Natural killer cell (primary cell): ENCODE measurements at places on chromosomes 5 and 9. TPM values are rescaled to one million over a fixed set of nuclear protein-coding genes. Genes with fewer than 3 reads are reported as not detected.

GRCh38 chr5:32436553-32437242, 7.8 kb downstream of the ZFR start:
- H3K27ac ChIP-seq: no peak overlapping the region
- H3K4me1 ChIP-seq: peaks cover 8% of the 10 kb centered on the region
- H3K36me3 ChIP-seq: no peaks in the 10 kb centered on the region
- no peak for DNase-seq

DNA sequence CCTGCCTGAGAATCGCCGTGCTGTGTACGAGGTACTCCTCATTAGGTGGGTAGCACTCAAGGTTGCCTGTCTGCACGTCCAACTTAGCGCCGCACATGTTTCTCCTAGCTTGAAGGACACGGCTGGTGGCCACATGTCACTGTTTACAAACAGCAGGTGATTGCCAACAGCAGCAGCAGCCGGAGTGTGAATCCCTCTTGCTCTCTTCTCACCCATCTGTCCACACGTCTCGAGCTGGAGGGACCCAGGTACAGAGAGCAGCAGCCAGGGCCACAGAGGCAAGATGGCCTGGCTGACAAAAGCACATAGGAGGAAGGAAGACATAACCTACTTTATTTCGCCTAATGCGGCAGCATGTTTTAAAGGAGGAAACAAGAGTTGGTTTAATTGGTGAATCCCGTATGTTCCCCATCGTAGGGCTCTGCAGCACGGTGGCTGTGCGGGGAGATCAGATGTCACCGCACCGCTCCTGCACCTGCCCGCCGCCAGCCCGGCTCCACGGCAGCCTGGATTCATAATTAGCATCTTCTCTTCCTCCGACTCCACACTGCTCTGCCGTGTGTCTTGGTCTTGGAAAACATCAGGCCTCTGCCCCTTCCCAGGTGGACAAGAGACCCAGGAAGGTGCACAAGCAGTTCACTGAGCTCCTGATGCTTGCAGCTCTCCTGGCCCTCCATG, 201.6 kb upstream of the IRX1 start:
- H3K27me3 ChIP-seq: no peaks in the 10 kb centered on the region
- DNase-seq: no peak
- no peak overlapping the region for H3K27ac ChIP-seq
- H3K4me3 ChIP-seq: no peak overlapping the region
- no peaks in the 10 kb centered on the region for H3K4me1 ChIP-seq
- no peaks in the 10 kb centered on the region for H3K36me3 ChIP-seq

DNA sequence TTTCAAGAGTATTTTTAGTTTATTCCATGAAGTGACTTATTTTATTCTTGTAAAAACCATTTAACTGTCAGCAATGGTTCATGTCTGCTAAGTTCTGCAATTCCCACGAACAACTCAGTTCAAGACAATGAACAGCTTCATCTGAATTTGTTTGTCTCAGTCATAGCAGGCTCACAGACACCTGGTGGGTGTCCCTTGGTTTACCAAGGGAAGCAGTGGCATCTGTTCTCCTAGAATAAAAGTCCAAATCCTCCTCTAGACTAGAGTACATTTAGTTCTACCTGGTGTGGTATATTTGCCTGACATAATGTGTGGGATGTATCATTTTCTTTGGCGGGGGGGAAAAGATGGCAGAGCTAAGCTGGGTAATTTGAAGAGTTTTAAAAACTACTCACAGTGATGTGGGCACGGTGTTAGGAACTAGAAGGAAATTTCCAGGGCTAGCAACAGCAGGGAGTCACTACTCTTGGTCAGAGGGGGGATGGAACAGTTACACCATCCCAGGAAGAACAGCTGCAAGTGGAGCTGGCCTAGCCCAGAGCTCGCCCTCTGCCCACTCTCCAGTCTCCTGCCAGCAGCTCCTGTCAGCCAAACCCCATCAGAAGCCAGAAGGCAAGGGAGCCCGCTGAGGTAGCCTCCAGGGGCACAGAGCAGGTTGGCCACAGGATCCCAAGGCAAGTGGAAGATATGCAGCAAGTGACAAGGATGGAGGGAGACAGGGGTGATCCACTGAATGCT, 100.3 kb downstream of the PJA2 start:
- no peaks in the 10 kb centered on the region for H3K4me1 ChIP-seq
- no peak overlapping the region for H3K27ac ChIP-seq
- H3K27me3 ChIP-seq: no peaks in the 10 kb centered on the region
- DNase-seq: no peak

TMEFF1 gene
- total RNA-seq: not detected

DNA sequence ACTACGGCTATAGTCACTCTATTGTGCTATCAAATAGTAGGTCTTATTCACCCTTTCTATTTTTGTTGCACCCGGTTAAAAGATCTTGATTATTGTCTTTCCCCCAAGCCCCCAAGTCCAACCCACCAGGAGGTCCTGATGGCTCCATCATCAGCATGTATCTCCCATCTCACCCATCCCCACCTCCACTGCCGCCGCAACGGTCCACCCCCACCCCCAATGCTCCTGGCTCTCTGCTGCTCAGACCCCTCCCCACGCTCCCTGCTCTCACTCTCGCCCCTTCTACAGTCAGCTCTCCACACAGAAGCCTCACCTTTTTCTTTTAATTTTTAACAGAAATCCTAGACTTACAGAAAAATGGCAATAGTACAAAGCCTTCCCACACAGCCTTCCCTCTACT, 51.5 kb upstream of the SH3PXD2B start:
- H3K27ac ChIP-seq: no peak overlapping the region
- no peaks in the 10 kb centered on the region for H3K4me1 ChIP-seq
- DNase-seq: no peak
- H3K36me3 ChIP-seq: no peaks in the 10 kb centered on the region
- no peak overlapping the region for H3K4me3 ChIP-seq
- no peaks in the 10 kb centered on the region for H3K27me3 ChIP-seq

PCDHGA11 gene
- 0.83 TPM for total RNA-seq

DNA sequence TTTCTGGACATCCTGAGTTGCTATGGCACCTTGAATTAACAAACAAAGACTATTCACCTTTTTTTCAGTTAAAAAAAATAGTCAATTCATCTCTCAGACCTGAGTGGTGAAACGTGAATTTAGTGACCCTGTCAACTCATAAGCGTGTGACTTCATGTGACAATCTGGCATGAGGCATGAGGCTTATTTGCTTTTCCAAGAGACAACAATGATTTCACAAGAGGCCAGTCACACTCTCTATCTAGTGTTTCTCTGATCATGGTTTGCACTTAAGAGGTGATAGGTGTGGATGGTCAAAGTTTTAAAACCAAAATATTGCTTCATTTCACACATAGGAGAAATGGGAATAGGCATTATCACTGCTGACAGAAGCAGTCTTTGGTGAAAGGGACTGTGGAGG, 559.6 kb upstream of the ACO1 start:
- H3K27ac ChIP-seq: no peak overlapping the region
- no peak for DNase-seq
- no peak overlapping the region for H3K4me3 ChIP-seq
- H3K4me1 ChIP-seq: no peaks in the 10 kb centered on the region
- no peaks in the 10 kb centered on the region for H3K27me3 ChIP-seq

GRCh38 chr9:2790466-2790865, 53.4 kb downstream of the PUM3 start:
- no peaks in the 10 kb centered on the region for H3K4me1 ChIP-seq
- H3K27me3 ChIP-seq: no peaks in the 10 kb centered on the region
- H3K36me3 ChIP-seq: peaks cover 14% of the 10 kb centered on the region
- no peak overlapping the region for H3K4me3 ChIP-seq
- no peak for DNase-seq

OTP gene
- not detected for total RNA-seq

DNA sequence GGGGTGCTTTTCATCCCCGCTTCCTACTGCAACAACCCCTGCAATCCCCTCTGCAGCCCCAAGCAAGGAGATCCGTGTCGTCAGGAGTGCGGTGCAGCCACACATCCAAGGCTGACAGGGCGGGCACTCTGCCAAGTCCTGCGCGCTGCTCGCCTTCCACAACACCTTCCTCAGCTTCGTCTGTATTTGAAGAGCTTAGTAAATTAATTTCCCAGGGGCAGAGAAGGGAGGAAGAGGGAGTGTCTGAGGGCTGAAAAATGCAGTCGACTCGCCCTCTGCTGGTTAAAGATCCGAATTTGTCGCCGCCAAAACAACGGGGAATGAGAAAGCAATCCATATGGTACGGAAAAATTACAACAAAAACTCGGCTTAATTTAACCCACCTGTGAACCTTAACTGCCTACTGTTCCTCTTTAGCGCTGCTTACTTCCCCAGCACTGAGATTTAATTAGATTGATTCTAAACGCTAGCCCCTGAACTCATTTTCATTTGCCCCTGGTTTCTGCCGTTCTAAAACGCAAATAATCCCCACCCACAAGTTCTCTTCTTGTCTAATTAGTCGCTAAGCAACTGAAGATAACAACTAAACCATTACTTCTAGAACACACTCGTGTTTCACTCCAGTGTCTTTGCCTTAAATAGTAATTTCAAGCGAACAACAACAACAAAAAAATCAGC, 10.9 kb upstream of the PCDHB1 start:
- peaks cover 3% of the 10 kb centered on the region for H3K27me3 ChIP-seq
- H3K4me3 ChIP-seq: no peak overlapping the region
- peak; percentile 1 for DNase-seq

- no peaks in the 10 kb centered on the region for H3K36me3 ChIP-seq
- no peak overlapping the region for H3K4me3 ChIP-seq
- no peak for DNase-seq
Observed at GRCh38 chr5:73229271-73229670, 56.3 kb downstream of the TMEM174 start.

SPINK6 gene
- not detected for total RNA-seq

RNF44 gene
- total RNA-seq: 359 TPM

GRCh38 chr5:156042726-156043125, 284.2 kb upstream of the SGCD start:
- no peaks in the 10 kb centered on the region for H3K4me1 ChIP-seq
- DNase-seq: no peak
- no peak overlapping the region for H3K27ac ChIP-seq
- no peaks in the 10 kb centered on the region for H3K27me3 ChIP-seq
- H3K36me3 ChIP-seq: no peaks in the 10 kb centered on the region

DNA sequence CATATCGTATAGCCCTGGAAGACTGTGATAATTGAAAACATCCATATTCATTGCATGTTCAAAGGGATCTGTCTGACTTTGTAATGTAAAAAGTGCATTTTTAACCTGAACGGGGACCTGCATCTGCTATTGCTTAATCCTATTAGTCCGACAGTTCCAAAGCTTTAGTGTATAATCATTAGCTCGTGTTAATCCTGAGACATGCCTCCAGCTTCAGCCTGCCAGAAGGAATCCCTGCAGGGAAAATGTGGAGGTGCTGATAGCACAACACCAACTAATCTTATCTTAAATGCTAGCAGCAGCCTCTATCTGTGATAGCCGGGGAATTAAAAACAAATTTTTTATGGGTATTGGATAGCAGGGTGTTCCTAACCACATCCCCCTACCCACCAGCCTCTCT, 495.2 kb downstream of the TLE4 start:
- no peaks in the 10 kb centered on the region for H3K36me3 ChIP-seq
- no peak for DNase-seq
- H3K27me3 ChIP-seq: no peaks in the 10 kb centered on the region
- H3K4me3 ChIP-seq: no peak overlapping the region
- H3K27ac ChIP-seq: no peak overlapping the region

ZNF462 gene
- total RNA-seq: 0.93 TPM

RNF130 gene
- 35.0 TPM for total RNA-seq

DNA sequence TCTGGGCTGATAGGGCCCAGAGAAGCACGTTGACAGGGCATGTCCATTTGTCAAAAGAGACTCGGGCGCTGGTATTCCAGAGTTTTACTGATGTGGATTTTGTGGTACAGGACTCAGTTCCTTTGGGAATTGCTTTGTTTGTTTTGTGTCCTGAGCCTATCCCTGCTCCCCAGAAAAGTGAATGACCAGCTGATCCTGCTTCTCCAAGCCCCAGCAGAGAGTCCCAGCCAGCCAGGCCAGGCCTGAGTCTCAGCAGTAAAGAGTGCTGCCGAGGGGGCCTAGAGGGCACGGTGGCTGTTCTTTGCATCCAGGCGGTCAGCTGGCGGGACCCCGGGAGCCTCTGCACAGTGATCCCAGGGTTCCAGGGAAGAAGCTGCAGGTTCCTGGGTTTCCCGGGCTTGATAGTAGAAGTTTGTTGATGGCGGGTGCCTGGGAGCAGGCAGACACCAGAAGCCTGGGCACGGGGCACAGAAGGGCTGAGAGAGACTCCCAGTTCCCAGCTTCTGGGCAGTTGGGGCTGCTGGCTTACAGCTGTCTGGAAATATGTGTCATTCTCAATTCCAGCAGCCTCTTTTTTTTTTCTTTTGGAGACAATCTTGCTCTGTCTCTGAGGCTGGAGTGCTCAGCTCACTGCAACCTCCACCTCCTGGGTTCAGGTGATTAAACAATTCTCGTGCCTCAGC, 8.7 kb downstream of the PRDM12 start:
- H3K4me1 ChIP-seq: no peaks in the 10 kb centered on the region
- DNase-seq: no peak
- H3K36me3 ChIP-seq: no peaks in the 10 kb centered on the region
- H3K27me3 ChIP-seq: no peaks in the 10 kb centered on the region
- H3K4me3 ChIP-seq: no peak overlapping the region

DNA sequence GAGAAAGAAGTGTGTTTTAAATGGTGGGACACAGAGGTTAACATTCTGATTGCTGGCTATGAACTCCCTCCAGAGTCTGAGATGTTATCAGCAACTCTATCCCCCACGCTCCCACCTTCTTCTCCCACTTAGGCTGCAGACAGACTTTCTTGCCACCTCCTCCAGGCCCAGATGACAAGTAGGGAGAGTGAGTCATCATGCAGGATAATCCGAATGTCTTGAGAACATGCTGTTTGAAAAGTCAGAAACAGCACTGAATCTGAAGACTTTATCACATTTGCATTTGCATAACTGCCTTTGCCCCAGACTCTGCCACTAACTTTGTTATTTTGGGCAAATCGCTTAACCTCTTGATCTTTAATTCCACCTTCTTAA, 139.8 kb downstream of the ESM1 start:
- no peaks in the 10 kb centered on the region for H3K4me1 ChIP-seq
- no peaks in the 10 kb centered on the region for H3K36me3 ChIP-seq
- H3K27me3 ChIP-seq: no peaks in the 10 kb centered on the region
- H3K27ac ChIP-seq: no peak overlapping the region
- H3K4me3 ChIP-seq: no peak overlapping the region

GRCh38 chr9:91126761-91127445, 234.8 kb downstream of the AUH start:
- H3K4me3 ChIP-seq: no peak overlapping the region
- H3K27ac ChIP-seq: no peak overlapping the region
- no peaks in the 10 kb centered on the region for H3K27me3 ChIP-seq
- peaks cover 10% of the 10 kb centered on the region for H3K4me1 ChIP-seq

FGF1 gene
- total RNA-seq: not detected

DNA sequence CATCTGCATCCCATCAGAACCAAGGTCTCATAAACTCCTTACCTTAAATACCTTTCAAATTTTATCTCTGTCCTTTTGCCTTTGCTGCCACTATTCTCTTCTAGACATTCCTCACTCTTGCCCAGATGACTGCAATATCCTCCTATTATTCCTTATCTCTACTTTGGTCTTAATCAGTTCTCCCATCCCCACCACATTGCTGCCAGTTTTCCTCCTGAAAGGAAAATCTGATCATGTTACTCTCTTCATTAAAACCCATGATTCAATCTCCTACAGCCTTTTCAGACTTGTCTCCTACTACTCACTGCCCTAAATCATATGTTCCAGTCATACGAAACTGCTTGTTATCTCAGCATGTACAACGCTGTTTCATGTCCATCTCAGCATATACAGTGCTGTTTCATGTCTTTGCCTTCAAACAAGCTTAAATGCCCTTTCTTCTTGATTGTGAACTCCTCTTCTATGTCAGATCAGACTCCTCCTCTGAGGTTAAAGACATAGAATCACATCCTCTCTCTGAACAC, 152.6 kb upstream of the FST start:
- no peaks in the 10 kb centered on the region for H3K27me3 ChIP-seq
- H3K4me1 ChIP-seq: no peaks in the 10 kb centered on the region
- no peaks in the 10 kb centered on the region for H3K36me3 ChIP-seq
- DNase-seq: no peak
